ENCODE measurements at places on chromosomes 7 and 10.

DNA sequence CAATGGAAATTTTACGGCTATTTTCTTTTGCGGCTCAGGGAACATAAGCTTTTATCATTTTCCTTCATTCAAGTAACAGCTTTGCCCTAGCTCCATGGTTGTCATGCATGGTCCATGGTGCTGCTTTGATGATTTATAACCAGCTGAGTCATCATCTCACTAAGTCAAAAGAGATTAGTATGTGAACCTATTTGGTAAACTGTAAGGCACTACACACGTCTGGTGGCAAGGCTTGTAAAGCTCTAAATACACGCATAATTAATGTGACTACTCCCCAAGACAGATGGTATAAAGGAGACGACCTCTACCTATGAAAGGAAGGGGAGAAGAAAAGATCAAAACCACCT is 340.2 kb downstream of the KCNMA1 start:
- no peak for DNase-seq

- no peak for DNase-seq
These were observed 497.7 kb downstream of the KIF20B start for GRCh38 chr10:90199093-90199492.

DNA sequence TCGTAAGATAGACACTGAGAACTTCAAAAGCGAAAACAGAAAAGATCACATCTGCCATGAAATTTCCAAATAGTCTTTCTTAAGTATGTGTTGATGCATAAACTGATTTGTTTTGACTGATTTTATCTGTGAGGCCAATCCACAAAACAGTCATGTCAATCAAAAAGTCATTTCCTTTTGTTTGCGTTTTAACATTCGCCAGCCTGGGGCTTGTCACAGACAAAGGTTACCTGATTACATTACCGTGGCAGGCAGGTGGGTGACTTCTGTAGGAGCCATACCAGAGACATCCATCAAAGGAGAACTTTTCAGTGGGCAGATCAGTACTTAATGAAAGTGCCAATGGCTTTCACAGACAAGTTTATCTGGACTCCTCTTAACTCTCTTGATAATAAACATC is 45.5 kb upstream of the BET1 start:
- no peak for DNase-seq

DNA sequence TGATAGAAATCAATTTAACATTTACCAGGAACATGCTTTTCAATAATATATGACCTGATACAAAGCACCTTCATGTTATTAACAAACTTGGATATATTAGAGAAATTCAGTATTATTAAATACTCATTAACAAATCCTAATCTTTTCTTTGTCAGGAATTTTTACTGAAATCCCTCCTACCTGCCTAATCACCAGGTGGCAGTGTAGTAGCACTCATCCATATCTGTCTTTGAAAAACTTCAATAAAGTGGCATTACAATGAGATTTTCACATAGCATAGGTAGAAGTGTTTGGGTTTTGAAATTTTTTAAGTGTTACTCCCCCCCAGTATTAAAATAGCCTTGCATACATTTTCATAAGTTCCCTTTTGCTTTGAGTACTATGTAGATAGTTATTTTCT is 1246.6 kb upstream of the LRRN3 start:
- DNase-seq = no peak

GRCh38 chr7:75892634-75893272 is 13.9 kb downstream of the RHBDD2 start:
- no peak for DNase-seq

GRCh38 chr7:23490357-23491135 is 20.3 kb upstream of the IGF2BP3 start:
- no peak for DNase-seq

DNA sequence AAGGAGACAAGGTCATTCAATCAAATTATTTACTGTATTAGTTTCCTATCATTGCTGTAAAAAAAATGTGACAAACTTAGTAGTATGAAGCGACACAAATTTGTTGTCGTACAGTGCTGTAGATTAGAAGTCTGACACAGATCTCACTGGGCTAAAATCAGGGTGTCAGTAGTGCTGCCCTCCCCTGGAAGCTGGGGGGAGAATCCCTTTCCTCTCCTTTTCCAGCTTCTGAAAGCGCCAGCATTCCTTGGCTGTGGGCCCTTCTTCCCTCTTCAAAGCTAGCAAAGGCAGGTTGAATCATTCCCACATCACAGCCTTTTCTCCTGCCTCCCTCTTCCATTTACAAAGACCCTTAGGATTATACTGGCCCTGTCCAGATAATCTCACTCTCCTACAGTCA is 28.0 kb downstream of the VPS41 start:
- DNase-seq = no peak

Measured in hippocampal formation (tissue), 2 donors.